ENCODE measurements at places on chromosomes 16 and 17.

DNA sequence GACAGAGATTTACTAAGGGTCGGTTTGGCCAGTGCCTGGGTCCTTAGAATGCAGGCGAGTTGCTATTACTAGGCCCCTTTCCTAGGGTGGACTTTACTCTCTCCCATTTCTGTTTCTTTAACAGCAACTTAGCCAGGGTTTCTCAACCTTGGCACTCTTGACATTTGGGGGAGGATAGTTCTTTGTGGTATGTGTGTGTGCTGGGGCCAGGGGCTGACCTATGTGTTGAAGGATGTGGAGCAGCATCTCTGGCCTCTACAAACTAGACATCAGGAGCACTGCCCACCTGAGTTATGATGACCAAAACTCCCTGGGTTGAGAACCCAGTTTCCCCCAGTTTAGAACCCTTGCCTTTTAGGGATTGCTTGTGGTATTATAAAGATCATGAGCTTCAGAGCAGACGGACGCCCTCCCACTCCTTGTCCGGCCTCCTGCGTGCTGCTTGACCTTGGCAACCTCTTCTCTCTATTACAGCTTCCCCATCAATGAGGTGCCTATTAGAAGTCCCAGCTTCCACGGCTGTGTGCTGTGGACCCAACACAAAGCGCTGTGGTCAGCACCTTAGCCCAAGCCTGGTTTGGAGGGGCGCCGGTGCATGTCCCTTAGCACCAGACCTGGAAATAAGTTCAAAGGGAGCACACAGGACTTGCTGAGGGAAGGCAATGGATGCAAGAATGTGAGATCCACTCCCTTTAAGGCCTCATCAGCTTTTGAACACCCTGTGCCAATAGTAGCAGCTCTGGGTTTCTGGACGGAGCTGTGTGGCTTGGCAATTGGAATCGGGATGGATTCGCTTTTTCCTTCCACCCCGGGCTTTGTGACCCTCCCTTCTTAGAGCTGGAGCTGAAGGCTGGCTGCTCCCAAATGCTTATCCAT lies 239.2 kb upstream of the MAF start:
- DNase-seq = no peak

GRCh38 chr17:40320756-40321523 lies 12.0 kb downstream of the RARA start:
- DNase-seq = no peak

- no peak for DNase-seq
These were observed 9.0 kb upstream of the G6PC1 start for GRCh38 chr17:42891539-42892152.

DNA sequence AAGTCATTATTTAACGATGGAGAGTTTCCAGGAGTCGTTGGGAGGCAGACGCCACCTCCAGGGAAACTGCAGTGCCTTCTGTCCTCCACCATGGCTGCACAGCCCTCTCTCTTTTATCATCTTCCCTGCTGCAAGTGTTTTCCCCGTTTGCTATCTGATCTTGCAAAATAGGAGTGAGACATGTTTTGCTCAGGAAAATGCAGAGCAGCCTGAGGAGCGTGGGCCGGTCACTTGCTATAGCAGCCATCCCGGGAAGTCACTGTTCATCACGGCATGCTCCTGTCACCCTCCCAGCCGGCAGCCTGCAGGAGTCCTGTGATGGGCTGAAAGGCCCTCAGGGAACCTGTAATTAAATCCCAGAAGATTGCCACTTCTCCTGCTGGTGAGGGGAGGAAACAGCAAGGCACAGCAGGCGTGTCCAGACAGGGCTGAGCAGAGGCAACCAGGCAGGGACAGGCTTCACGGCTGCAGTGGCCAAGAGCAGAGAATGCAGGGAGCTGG lies 143.1 kb downstream of the GSG1L start:
- no peak for DNase-seq

DNA sequence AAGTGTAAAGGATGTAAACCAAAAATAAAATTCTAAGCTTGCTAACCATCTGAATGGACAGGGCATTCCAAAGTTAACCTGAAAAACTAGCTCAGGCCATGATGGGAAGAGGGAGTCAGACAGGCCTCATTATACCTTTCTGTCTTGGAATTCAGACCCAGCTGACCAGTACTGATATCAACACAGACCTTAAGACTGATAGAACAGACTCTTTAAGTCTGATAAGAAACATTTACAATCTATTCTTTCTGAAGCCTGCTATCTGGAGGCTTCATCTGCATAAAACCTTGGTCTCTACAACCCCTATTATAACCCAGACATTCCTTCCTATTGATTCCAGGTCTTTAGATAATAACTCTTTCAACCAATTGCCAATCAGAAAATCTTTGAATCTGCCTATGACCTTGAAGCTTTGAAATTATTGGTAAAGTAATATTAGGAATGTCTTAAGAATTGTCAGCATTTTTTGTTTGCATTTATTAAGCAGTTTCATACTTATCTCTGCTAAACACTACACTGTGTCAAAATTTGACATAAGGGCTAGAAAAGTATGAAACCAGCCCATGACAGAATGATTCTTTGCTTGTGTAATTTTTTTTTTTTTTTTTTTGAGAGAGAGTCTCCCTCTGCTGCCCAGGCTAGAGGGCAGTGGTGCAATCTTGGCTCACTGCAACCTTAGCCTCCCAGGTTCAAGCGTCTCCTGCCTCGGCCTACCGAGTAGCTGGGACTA lies 12.9 kb upstream of the PRSS54 start:
- DNase-seq = no peak

All from nucleus accumbens (tissue), 56 donors.